AG10803 (cell line): ENCODE measurements at places on chromosomes 12 and 14.

DNA sequence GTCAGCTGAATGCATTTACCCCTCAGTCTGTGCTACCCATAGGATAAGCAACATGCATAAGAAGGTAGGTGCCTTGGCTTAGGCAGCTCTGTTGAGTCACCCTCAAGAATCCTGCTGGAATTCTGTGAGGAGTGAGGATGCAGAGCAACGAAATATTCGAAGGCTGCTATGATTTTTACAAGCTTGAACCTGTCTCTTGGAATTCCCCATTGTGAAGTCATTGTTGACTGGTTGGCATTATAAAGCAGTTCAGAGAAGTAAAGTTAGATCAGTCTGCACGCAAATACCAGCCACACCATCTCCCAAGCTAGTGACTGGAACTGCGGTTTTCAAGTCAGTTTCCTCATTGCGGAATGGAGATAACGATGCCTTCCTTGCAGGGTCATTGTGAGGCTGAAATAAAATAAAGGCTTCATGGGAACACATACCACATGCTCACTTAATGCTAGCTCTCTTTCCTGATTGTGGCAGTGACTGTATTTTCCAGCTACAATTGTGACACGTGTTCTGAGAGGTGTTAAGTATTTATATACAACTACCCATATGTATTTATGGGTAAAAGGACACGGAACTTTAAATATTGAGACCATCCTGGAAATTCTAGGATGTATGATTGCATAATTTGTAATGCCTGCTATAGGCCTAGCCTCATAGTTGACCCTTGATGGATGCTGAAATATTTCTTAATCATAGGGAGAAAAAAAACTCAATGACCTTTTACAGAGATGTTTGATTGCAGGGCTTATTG, 96.7 kb downstream of the ETV6 start:
- DNase-seq: peak; percentile 32

DNA sequence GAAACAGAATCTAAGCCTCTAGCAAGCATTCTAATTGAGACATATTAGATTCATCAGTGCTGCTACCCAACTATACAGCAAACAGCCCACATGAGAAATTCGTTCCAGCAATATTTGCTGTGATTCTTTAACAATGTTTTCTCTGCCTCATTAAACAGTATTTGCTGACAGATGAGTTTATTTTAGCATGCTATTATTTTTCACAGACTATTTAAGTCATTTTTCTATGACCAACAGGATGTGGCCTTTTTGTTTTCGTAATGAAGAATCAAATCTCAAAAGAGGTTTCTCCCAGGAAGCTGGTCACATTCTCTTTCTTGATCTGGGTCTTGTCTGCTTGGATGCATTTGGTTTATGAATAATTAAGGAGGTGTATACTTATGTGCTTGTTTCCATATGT, 23.2 kb upstream of the SERPINA12 start:
- DNase-seq: peak; percentile 10

- no peak for DNase-seq
Observed at GRCh38 chr12:120093336-120093591, 23.3 kb downstream of the RAB35 start.

DNA sequence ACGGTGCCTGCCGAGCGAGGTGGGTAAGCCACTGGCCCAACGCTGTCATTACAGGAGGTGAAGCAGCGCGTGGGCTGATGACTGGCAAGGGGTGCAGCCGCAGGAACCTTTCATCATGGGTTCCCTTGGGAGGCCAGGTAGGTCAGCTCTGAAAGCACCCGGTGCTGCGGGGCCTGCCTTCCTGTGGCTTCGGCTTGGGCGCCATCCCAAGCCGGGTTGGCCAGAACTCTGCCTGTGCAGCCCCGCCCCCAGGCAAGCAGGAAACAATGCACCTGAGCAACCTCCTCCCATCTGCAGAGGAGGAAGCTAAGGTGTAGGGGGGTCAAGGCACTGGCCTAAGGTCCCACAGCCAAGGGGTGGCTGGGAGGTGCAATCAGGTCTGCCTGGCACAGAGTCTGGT, 20.0 kb upstream of the HHIPL1 start:
- DNase-seq: no peak

- DNase-seq: no peak
Observed at GRCh38 chr14:72519543-72519942, 374.4 kb downstream of the DPF3 start.

- peak; percentile 83 for DNase-seq
Observed at GRCh38 chr12:95633049-95633731, 81.9 kb upstream of the USP44 start.

DNA sequence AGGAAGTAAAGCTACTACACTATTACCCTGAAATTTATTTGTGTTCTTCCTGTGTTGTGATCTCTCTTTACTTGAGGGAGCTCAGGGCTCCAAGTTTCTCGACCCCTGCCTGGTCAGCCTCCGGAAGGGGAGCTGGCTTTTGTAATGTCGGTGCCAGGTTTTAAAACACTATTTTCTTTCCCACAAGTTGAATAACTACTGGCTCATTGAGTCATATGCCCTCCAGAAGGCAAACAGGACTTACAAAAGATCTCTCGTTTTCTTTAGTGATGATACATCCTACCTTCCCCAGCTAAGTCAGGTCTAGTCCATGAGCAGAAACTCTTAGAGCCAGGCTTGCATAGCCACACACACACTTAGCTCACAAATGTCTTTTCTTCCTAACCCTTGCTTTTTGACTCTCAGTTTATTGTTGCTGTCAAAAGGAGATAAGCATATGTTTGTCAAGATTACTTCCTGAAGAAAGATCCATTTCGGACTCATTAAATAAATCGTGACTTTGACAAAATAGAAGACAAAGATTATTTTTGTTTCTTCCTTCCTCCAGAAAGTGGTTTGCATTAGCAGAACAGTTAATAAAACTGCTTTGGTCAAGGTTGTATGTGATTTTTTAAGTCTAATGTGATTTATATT, 209.8 kb upstream of the FLRT2 start:
- no peak for DNase-seq

GRCh38 chr12:22687361-22688076, 62.5 kb downstream of the ETNK1 start:
- DNase-seq: peak; percentile 70

- no peak for DNase-seq
Observed at GRCh38 chr12:28857369-28857768, 291.7 kb upstream of the FAR2 start.

- DNase-seq: no peak
Observed at GRCh38 chr12:78343657-78344056, 513.0 kb downstream of the NAV3 start.

- DNase-seq: peak; percentile 31
Observed at GRCh38 chr12:78376257-78376656, 488.3 kb upstream of the SYT1 start.

- DNase-seq: peak; percentile 25
Observed at GRCh38 chr12:57430112-57430930, 522 bp downstream of the R3HDM2 start.

DNA sequence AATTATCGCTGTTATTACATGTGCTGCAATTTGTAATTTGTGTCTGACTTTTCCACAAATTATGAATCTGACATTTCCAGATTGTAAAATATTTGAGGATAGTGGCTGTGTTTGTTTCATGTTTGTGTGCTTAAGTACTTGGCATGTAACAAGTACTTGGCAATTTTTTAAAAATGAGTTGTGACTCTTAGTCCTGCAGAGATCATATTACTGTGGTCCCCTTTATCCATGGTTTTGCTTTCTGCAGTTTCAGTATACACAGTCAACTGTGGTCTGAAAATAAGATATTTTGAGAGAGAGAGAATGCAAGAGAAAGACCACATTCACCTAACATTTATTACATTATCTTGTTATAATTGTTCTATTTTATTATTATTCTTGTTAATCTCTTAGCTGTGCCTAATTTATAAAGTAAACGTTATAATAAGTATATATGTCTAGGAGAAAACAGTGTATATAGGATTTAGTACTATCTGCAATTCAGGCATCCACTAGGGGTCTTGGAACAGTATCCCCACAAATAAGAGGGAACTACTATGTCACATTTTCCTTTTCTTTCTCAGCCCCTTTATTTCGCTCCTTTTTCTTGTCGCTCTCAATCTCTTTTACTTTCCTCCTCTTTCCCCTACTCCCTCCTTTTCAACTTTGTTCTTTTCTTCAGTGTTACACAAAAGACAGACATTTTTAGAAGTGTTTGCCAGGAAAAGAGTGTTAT, 176.1 kb downstream of the FUT8 start:
- peak; percentile 17 for DNase-seq

- no peak for DNase-seq
Observed at GRCh38 chr12:55723516-55724225, 3.5 kb downstream of the RDH5 start.

DNA sequence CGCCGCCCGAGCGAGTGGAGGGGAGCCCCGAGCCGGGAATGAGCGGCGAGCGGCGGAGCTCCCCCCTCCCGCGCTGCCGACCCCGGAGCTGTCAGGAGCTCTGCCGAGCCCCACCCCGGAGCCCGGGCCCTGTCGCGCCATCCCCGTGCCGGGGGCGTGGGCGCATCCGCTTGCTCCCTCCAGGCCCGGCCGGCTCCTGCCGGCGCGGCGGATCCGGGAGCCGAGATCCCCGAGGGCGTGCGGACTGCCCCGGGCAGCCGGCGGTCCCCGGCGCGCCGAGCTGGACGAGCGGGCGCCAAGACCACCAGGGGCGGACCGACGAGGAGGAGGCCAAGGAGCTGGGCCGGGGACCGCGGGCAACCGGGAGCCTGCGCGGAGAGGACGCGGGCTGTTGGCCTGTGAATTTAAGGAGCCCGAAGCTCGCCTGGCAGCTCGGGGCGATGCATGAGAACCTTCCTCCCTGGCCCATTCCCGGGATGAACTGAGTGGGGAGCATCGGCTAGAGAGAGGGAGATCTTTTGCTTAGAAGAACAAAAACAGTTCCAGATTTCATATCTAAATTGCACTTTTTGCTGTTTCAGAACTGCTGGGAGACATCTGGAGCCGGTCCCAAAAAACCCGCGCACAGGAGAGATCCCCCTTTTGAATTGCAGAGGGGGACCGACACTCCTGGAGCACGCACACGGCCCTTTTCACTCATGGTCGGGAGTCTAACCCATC, 2.0 kb downstream of the PTHLH start:
- peak; percentile 54 for DNase-seq

GRCh38 chr12:52350021-52350620, 17.2 kb downstream of the KRT85 start:
- DNase-seq: no peak

DNA sequence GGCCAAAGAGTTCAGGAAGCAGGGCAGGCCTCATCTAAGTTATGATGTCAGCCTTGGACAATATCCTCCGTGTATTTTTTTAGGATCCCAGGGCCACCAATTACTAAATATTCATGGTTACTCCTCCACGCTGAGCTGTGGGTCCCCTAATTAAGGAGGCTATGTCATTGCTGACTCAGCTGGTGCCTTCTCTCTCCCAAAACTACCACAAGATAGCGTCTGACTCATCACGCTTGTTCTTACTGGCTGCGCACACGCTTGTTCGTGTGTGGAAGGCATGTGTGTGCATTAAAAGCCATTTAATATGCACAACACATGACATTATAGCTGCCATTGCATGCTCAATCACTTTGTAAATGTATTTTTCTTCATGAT, 78.3 kb downstream of the GSC start:
- DNase-seq: peak; percentile 39

DNA sequence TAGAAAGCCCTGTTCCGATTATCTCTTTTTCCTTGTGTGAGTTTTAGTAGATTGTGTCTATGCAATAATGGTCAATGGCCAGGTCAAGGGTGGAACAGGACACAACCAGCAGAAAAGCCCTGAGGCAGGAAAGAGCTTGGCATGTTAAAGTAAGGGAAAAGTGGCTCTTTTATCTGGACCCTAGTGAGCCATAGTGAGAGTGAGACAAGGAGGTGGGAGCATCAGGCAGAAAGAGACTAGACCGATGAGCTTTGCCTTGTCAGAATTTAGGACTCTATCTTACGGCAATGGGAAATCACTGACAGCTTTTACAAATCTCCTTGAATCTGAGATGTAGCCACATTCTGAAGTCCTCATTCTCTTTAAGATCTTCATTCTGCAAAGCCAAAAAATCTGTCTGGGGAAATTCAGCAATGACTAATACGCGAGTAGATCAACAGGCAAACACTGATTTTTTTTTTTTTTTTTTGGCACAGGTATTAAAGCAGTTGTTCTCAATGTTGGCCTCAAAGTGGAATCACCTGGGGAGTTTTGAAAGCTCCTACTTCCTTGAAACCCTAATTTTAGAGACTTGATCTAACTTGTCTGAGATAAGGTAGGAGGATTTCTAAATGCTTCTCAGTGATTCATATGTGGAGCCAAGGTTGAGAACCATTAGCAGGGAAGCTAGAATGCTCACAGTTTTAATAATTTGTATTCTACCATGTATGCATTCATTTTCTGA, 33.9 kb downstream of the TMEM19 start:
- no peak for DNase-seq

- peak; percentile 70 for DNase-seq
Observed at GRCh38 chr14:99459481-99460100, 21.1 kb downstream of the SETD3 start.

DNA sequence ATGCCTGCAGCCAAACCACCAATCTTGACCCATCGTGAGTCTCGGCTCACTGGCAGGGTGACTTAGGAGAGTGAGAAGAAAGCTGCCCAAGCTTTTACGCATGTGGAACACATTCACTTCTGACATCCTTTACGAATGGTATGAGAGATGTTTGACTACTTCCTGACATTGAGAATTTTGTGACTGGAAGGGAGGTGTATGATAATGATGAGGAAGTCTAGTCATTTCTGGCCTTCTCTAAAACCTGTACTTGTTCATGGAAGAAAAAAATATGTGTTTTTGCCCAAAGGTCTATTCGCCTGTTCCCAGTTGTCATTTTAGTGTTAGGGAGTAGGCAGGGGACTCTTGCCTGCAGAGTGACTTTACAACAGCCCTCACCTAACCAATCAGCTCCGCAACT, 227.2 kb upstream of the ATP2B1 start:
- no peak for DNase-seq

DNA sequence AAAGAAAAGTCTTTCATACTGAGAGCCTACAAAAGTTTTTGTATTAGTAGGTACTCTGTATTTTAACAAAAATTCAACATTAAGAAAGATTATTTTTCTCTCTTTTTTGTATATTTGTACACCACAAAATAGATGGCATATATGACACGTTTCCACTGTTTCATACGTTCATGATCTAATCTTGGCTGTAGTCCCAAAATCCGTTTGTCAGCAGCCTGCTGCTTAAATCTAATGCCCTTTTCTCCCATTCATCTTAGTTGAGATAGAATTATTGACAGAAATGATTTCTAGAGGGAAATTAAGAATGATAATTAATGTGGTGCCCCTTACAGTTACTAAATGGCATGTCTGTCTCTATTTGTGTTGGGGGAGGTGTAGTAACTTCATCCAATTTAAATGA, 140.7 kb upstream of the NOVA1 start:
- no peak for DNase-seq

DNA sequence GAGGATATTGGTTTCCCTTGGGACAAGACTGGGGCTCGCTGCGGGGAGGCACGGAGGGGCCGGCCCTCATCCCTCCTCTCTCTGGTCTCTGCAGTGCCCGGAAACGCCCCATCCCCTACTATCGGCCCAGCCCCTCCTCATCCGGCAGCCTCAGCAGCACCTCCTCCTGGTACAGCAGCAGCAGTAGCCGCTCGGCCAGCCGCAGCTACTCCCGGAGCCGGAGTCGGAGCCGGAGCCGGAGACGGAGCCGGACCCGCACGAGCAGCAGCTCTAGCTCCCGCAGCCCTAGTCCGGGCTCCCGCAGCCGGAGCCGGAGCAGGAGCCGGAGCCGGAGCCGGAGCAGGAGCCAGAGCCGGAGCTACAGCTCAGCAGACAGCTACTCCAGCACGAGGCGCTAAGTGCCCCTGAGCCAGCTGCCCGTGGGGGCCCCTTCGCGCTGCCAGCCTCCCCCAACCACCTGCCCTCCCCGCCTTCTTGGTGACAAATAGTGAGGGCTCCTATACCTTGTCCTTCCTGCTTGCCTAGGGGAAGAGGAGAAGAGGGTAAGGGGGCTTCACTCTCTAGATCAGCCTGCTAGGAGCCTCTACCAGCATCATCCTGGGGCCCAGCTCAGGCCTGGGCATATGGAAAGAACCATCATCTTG, 22.2 kb upstream of the HSPB8 start:
- DNase-seq: no peak
